ENCODE measurements at places on chromosomes 5 and 9. TPM values are rescaled to one million over a fixed set of nuclear protein-coding genes. Genes with fewer than 3 reads are reported as not detected.
A peak's percentile ranks its signal among the peaks of the same experiment; 100 is the strongest.

- no peaks in the 10 kb centered on the region for H3K27me3 ChIP-seq
- peak within 1 kb of the TSS; percentile 83 for H3K4me3 ChIP-seq
- H3K27ac ChIP-seq, result peak within 1 kb of the TSS; percentile 79
- H3K4me1 ChIP-seq, result peaks cover 32% of the 10 kb centered on the region
- no peak for DNase-seq
Measured at GRCh38 chr9:128191406-128192046, at the start of gene CIZ1. Gene CIZ1, minus strand, starts transcription at chr9:128191572. Its CDS starts 715 bp downstream, at chr9:128190857.

DNA sequence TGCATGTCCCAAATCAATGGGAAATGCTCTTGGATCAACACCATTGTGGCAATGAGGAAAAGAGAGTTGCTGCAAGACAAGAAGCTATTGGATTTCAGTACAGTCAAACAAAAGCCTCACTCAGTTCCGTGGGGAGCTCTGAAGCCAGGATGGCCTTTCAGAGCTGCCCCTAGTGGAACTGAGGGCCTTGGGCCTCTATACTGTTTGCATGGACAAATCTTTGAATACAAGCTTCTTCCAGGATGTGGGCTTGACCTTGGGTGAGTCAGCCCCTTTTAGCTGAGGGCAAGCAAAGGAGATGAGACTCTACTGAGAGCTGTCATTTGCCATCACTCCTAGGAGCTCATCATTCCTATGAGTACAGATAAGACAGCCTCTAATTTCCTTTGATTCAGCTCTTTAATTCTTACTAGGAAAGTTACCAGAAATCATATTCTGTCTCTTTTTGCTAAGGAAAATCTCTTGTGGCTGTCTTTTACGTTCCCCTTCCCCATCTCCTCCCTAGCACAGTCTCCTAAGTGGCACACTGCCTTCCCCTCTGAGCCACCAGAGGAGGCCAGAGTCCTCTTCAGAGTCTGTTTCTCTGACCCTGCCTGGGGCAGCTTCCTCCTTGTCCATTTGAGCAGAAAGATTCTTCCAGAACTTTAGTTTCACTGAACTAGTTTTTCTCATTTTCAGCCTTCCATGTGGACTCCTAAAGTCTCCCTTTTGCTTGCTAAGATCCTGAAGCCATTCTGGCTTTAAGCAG is 168.8 kb upstream of the POC5 start:
- DNase-seq, result no peak
- H3K27me3 ChIP-seq, result no peaks in the 10 kb centered on the region
- no peaks in the 10 kb centered on the region for H3K4me1 ChIP-seq
- no peaks in the 10 kb centered on the region for H3K36me3 ChIP-seq
- H3K4me3 ChIP-seq, result no peak overlapping the region
- H3K27ac ChIP-seq, result no peak overlapping the region

GRCh38 chr5:175809531-175810121 is 61.8 kb upstream of the CPLX2 start:
- DNase-seq, result no peak
- no peak overlapping the region for H3K4me3 ChIP-seq
- H3K4me1 ChIP-seq, result peaks cover 8% of the 10 kb centered on the region
- no peaks in the 10 kb centered on the region for H3K27me3 ChIP-seq
- peaks cover 18% of the 10 kb centered on the region for H3K36me3 ChIP-seq

GRCh38 chr5:167750586-167750985 is 540.9 kb upstream of the WWC1 start:
- no peaks in the 10 kb centered on the region for H3K27me3 ChIP-seq
- peaks cover 4% of the 10 kb centered on the region for H3K4me1 ChIP-seq
- H3K27ac ChIP-seq, result no peak overlapping the region
- no peak overlapping the region for H3K4me3 ChIP-seq
- no peak for DNase-seq

DNA sequence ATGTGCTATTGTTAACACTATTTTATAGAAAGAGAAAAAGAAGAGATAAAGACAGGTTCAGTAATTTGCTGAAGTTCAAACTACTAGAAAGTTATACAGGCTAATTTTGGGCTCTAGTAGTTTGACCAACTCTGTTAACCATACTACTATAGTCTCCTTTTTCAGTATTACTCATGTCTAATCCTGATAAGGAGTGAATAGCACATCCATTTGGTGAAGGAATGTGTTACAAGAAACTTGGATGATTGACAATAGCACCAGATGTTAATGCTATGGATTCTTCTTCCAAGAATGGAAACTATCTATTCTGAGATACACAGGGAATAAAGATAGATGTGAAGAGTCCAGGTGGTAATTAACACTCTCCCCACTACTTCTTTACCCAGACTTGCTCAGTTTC is 677.3 kb downstream of the PRELID2 start:
- no peaks in the 10 kb centered on the region for H3K36me3 ChIP-seq
- H3K4me3 ChIP-seq, result no peak overlapping the region
- peak; percentile 30 for DNase-seq
- H3K27ac ChIP-seq, result no peak overlapping the region
- no peaks in the 10 kb centered on the region for H3K27me3 ChIP-seq

DNA sequence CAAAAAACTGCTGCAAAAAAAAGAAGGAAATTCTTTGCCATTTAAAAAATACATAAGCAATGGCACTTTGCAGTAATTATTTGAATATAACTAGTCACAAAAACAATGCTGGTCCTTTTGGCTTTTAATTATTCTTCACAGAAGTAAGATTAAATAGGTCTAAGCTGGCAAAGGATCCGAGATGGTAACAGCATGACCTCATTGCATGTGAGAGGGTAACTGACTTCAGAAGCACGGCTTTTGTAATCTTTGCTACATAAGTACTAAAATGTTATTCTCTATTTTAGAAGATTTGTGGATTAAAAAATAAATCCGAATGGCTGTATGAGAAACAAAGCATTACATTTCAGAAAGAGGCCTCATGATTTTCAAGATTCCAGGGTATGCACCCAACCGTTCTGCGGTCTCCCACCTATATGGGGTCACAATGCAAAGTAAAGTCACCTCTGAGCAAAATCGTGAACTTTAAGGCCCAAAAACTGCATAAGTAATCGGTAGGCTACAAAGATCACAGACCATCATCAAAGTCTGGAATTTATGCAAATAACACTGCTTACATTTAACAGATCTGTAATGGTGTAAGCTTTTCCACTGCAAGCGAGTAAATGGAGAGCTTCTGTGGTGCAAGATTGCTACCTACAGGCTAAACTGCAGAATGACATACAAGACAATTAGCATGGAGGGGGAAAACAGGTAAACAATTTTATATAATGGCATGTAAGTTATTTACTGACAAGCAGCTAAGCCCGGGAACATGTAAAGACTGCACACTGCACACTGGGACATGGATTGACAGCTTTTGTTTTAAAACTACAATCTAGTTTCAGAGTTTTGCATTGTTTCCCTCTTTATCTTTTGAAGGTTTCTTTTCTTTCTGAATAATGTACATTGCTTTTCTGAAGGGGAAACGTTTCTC is 231.6 kb downstream of the SLF1 start:
- H3K36me3 ChIP-seq, result no peaks in the 10 kb centered on the region
- peak overlapping the region; percentile 11 for H3K4me3 ChIP-seq
- H3K27me3 ChIP-seq, result no peaks in the 10 kb centered on the region
- peak overlapping the region; percentile 55 for H3K27ac ChIP-seq

SLC4A9 gene
- polyA plus RNA-seq, result 1.9 TPM

- H3K36me3 ChIP-seq, result no peaks in the 10 kb centered on the region
- no peaks in the 10 kb centered on the region for H3K27me3 ChIP-seq
- DNase-seq, result no peak
- no peaks in the 10 kb centered on the region for H3K4me1 ChIP-seq
- no peak overlapping the region for H3K27ac ChIP-seq
Measured at GRCh38 chr5:43429706-43430105, 17.5 kb upstream of the CCL28 start.

- DNase-seq, result no peak
- H3K36me3 ChIP-seq, result no peaks in the 10 kb centered on the region
- H3K4me1 ChIP-seq, result peaks cover 13% of the 10 kb centered on the region
- H3K4me3 ChIP-seq, result no peak overlapping the region
- peaks cover 4% of the 10 kb centered on the region for H3K27me3 ChIP-seq
Measured at GRCh38 chr9:99185348-99185632, 36.5 kb downstream of the ALG2 start.

DNA sequence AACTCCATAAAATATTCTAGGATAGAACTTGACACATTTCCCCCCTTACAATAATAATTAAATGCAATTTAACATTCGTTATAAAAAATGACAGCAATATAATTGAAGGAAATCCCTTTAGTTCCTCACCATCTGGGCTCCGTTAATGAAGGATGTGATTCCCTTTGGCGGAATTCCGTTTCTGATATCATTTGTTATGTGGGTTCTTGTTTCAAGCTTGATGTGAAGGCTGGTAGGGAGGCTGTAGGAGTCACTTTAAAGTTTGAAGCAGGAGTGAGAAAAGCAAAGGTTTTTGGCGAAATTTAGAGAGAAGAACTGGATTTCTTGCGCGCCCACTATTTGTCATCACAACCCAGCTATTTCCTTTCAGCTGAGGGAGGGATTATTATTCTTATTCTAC is 4.0 kb downstream of the RGS7BP start:
- H3K36me3 ChIP-seq, result no peaks in the 10 kb centered on the region
- H3K27ac ChIP-seq, result no peak overlapping the region
- H3K27me3 ChIP-seq, result peaks cover 4% of the 10 kb centered on the region
- H3K4me1 ChIP-seq, result peaks cover 13% of the 10 kb centered on the region
- no peak for DNase-seq

DNA sequence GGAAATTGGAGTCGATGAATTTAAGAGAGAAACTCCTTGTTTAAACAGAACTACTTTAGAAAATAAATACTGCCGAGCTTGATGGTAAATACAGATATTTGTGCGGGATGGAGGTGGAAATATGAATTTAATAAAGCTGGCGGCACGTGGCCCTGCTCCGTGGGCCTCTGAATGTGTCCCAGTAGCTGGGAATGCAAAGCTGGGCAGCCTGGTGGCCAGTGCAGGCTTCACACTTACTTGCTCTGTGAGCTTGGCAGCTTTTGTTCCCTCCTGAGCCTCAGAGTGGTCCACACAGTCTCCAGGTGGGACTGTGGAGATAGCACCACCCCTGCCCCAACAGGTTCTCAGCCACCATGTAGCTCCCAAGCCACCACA is 45.9 kb downstream of the BARX1 start:
- no peaks in the 10 kb centered on the region for H3K36me3 ChIP-seq
- H3K4me3 ChIP-seq, result no peak overlapping the region
- H3K4me1 ChIP-seq, result peaks cover 19% of the 10 kb centered on the region
- no peaks in the 10 kb centered on the region for H3K27me3 ChIP-seq
- DNase-seq, result no peak
- no peak overlapping the region for H3K27ac ChIP-seq

GRCh38 chr5:22500556-22500955 is 352.6 kb downstream of the CDH12 start:
- DNase-seq, result no peak
- no peaks in the 10 kb centered on the region for H3K4me1 ChIP-seq
- H3K27me3 ChIP-seq, result no peaks in the 10 kb centered on the region
- no peak overlapping the region for H3K4me3 ChIP-seq
- H3K36me3 ChIP-seq, result no peaks in the 10 kb centered on the region

DNA sequence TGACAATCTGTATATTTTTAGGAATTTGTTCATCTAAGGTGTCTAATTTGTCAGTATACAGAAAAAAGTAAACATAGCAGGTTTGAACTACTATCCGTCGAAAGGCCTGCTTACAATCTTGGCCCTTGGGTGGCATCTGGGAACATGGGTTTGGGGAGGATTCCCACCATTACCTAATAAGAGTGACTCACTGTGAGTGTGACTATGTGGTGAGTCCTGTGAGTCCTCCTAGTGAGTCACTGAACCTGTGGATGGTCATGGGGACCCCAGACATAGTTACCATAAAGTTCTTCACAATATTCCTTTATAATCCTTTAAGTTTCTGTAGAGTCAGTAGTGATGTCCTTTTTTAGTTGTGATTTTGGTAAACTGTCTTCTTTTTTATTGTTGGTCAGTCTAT is 37.0 kb downstream of the RNF130 start:
- DNase-seq, result no peak
- no peak overlapping the region for H3K4me3 ChIP-seq
- H3K27ac ChIP-seq, result no peak overlapping the region

DNA sequence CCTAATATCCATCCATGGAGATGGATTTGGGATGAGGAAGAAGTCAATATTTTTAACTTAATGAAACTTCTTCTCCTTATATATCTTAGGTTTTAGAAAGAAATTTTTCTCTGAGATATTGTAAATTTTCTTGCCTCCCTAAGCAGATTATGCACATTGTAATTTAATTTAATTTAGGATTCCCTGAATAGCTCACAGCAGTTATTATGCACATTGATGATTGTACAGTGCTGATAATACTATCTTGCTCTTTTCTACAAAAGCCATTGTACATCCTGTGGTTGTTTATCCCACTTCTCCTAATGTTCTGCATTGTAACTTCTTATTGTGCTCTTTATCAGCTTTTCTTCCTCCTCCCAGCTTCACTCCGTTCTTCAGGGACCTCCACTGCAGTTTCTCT is 410.4 kb upstream of the WWC1 start:
- H3K4me1 ChIP-seq, result no peaks in the 10 kb centered on the region
- DNase-seq, result no peak
- no peaks in the 10 kb centered on the region for H3K36me3 ChIP-seq
- no peak overlapping the region for H3K4me3 ChIP-seq
- no peaks in the 10 kb centered on the region for H3K27me3 ChIP-seq

- no peak overlapping the region for H3K27ac ChIP-seq
- no peaks in the 10 kb centered on the region for H3K27me3 ChIP-seq
- no peak overlapping the region for H3K4me3 ChIP-seq
- H3K4me1 ChIP-seq, result no peaks in the 10 kb centered on the region
- H3K36me3 ChIP-seq, result peaks cover 38% of the 10 kb centered on the region
Measured at GRCh38 chr9:92709240-92709639, 39.3 kb upstream of the IPPK start.

PCDHA9 gene
- polyA plus RNA-seq, result 0.11 TPM

DNA sequence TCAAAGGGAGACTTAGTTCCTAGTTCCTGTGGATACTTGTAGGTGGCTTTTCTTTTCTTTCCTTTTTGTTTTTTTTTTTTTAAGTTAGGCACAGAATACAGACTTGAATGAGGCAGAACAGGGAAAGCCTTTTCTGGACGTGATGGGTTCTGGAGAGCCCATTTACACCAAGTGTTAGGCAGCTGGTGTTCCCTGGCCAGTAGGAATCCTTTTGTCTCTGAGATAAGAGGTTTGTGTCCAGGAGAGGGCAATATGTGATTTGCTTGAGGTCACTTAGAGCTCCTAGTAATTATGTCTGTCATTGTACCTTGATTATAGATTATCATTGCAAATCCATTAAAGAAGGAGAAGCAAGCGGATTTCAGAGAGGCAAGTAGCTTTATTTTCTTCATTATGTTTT is 9.1 kb downstream of the MEGF10 start:
- H3K4me3 ChIP-seq, result no peak overlapping the region
- peak overlapping the region; percentile 22 for H3K27ac ChIP-seq
- H3K36me3 ChIP-seq, result no peaks in the 10 kb centered on the region
- no peak for DNase-seq
- peaks cover 11% of the 10 kb centered on the region for H3K4me1 ChIP-seq
- no peaks in the 10 kb centered on the region for H3K27me3 ChIP-seq

DNA sequence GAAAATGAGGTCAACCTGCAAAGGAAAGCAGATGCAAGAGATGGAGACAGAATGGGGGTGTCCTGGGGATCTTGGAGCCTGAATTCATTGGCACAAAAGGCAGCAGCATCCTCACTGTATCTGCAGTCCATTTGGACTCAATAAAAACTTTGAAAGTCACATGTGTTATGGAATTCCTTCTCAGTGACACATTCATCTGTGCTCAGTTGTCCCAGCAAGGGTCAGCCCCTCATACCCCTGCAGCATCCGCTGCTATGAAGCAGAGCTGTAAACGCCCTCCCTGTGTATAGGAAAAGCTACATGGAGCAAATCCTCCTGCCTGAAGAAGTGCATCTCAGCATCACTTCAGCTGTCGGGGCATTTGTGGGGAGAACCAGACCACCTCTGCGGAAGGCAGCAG is 14.5 kb upstream of the RARS1 start:
- no peak for DNase-seq
- peaks cover 11% of the 10 kb centered on the region for H3K36me3 ChIP-seq
- no peak overlapping the region for H3K4me3 ChIP-seq
- H3K4me1 ChIP-seq, result peaks cover 3% of the 10 kb centered on the region
- no peaks in the 10 kb centered on the region for H3K27me3 ChIP-seq
- no peak overlapping the region for H3K27ac ChIP-seq
